ENCODE measurements at places on chromosomes 16 and 17. TPM values are rescaled to one million over a fixed set of nuclear protein-coding genes. Genes with fewer than 3 reads are reported as not detected.

- no peak for DNase-seq
Observed at GRCh38 chr16:10558746-10559641, 21.4 kb downstream of the EMP2 start.

DNA sequence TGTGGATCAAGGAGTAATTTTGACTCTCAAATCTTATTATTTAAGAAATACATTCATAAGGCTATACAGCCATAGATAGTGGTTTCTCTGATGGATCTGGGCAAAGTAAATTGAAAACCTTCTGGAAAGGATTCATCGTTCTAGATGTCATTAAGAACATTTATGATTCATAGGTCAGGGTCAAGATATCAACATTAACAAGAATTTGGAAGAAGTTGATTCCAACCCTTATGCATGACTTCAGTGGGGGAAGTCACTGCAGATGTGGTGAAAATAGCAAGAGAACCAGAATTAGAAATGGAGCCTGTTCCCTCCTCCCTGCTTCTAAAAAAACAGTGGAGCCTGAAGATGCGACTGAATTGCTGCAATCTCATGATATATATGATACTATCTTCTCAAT is 36.6 kb upstream of the HNF1B start:
- no peak for DNase-seq

- DNase-seq, result no peak
Observed at GRCh38 chr16:81758376-81758775, 20.7 kb upstream of the PLCG2 start.

GPRC5B gene
- total RNA-seq, result not detected

DNA sequence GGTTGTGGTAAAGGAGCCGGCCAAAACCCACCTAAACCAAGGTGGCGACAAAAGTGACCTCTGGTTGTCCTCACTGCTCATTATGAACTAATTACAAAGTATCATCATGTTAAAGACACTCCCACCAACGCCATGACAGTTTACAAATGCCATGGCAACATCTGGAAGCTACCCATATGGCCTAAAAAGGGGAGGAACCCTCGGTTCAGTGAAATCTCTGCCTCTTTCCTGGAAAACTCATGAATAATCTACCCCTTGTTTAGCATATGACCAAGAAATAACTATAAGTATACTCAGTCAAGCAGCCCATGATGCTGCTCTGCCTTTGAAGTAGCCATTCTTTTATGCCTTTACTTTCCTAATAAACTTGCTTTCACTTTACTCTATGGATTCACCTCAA is 72.2 kb downstream of the CYLD start:
- no peak for DNase-seq

DNA sequence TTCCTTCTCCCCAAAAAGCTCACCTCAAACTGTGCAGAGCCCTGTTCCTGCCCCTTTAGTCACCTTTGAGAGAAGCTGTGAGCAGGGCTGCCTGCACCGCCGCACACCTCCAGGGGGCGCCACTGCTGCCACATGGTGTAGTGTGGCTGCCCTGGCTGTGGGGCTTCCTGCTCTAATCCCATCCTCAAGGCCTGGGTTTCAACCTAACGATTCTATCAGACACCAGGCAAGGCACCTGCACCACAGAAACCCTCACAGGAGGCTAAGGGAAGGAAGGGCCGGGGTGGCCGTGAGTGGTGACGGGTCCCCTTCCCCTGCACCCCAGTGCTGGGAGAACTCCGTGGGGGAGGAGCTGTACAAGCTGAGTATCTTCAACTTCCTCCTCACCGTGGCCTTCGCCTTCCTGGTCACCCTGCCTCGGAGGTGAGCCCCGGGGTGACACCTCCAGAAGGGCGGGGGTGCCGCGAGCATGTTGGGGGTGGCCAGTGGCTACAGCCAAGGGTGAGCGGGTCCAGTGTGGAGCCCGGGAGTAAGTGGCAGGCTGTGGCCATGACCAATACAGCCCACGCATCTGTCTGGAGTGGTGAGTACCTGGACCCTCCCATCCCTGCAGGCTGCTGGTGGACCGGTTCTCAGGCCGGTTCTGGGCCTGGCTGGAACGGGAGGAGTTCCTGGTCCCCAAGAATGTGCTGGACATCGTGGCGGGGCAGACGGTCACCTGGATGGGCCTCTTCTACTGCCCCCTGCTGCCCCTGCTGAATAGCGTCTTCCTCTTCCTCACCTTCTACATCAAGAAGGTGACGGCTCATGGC is 7.0 kb downstream of the TMC8 start:
- DNase-seq, result no peak

GRCh38 chr16:26051063-26051462 is 359.3 kb downstream of the HS3ST4 start:
- DNase-seq, result no peak

- no peak for DNase-seq
Observed at GRCh38 chr17:4742629-4743028, 2.9 kb upstream of the CXCL16 start.

RAB34 gene
- total RNA-seq, result 6.3 TPM

DNA sequence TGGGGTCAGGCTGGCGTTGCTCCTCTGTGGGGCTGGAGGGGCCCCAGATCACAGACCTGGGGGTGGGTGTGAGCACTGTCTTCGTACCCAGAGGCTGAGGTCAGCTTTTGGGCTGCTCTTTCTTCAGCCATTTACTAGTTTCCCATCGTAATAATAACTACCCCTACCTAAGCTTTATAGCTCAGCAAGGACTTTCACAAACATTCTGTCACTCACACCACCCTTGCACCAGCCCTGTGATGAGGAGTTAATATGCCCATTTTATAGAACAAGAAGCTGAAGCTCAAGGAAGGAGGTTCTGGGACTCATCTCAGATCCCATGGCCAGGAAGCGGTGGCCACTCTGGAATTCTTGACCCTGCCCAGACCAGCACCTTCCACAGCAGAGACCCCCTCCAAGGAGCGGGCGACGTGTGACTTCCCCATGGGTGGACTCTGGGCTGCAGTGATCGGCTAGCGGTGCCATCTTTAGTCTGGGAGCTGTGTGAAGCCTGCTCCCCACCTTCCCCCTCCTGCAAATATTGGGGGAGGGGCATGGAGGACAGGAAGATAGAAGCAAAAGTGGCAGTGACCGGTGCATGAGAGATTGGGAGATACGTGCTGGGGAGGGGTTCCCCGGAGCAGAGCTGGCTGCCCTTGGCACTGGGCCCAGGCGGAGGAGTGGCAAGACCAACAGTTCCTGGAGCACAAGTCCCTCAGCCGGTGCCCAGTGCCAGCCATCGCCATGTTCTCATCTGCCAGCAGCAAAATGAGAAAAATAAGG is 81.8 kb upstream of the TOB1 start:
- no peak for DNase-seq

DNA sequence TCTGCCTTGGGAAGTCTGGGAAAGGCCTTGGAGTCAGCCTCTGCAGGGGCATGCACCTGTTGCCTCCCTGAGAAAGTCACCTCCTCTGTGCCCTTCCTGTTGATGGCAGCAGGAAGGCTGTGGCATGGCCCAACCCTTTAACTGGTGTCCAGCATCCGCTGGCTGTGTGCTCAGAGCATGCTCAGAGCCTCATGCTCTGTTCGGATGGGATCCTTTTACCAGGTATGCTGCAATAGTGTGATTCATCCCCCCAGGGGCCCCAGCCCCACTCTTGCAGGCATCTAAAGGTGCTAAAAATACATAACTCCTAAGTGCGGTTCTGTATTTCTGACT is 24.9 kb downstream of the KLHL36 start:
- DNase-seq, result no peak

GRCh38 chr17:13421581-13422130 is 180.1 kb downstream of the HS3ST3A1 start:
- no peak for DNase-seq

CCL7 gene
- total RNA-seq, result not detected

DNA sequence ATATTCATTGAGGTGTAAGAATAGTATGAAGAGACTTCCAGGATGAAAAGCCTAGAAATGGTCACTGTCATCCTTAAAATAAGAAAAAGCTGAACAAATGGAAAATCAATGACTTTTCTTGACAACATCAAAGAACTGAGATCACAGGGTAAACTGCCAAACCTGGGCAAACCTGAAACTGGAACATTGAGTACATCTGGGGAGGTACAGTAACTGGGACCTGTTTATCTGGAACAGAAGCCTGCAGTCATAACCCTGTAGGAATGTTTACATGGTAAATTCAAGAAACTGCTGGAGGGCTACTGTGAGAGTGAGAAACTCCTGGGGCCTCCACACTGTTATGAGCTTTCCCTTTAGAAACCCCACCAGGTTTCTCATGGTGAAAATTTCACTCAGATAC is 130.1 kb upstream of the PIRT start:
- no peak for DNase-seq

GRCh38 chr17:40598619-40599467 is 33.6 kb upstream of the CCR7 start:
- peak; percentile 84 for DNase-seq

Data from CD4-positive, alpha-beta memory T cell (primary cell).